ENCODE measurements at places on chromosomes 6 and 20. TPM values are rescaled to one million over a fixed set of nuclear protein-coding genes. Genes with fewer than 3 reads are reported as not detected.

GRCh38 chr20:45959126-45959525 lies 12.9 kb downstream of the ZNF335 start:
- DNase-seq: peak; percentile 90

DNA sequence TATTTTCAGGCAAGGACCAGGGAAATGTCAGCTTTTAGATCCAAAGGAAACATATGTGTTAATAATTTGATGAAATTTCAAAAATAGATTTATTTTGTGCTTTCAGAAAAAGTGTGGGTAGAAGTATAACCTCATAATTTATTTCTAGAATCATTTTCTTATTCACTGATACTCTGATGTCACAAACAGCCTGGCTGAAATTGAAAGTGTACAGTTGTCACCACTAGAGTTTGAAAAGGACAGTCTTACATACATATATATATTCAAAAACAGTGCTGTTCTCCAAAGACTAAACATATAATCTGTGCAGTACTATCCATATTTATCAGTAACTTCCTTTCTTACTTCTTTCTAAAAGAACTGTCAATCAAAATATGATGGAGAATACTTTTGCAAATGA lies 254.4 kb upstream of the KCNQ5 start:
- DNase-seq: no peak

- DNase-seq: no peak
These were observed 10.9 kb upstream of the MYB start for GRCh38 chr6:135170238-135170637.

DNA sequence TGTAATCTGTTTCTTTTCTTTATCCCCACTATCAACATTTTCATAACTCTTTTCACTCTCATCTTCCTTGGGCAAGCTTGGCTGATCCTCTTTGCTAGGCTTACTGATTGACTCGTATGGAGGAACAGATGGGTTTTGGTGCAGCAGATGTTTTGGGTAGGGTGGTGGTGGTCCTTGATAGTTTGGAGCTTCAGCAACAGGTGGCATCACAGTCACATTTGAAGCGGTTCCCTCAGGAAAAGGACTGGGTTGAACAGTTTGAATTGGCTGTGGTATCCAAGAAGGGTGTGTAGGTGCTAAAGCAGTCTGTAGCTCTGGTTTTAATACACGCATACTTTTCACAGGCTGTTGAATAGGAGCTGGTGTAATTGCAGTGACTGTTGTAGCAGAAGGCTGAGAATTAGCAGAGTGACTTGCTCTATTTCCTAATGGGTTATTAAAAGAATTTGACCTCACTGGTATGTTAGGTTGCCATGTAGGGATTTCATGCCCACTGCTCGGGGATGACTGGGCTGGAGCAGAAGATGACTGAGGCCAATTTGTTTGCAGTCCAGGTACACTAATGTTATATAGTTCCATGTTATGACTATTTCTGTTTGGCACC lies 34.5 kb downstream of the LATS1 start:
- DNase-seq: no peak

DNA sequence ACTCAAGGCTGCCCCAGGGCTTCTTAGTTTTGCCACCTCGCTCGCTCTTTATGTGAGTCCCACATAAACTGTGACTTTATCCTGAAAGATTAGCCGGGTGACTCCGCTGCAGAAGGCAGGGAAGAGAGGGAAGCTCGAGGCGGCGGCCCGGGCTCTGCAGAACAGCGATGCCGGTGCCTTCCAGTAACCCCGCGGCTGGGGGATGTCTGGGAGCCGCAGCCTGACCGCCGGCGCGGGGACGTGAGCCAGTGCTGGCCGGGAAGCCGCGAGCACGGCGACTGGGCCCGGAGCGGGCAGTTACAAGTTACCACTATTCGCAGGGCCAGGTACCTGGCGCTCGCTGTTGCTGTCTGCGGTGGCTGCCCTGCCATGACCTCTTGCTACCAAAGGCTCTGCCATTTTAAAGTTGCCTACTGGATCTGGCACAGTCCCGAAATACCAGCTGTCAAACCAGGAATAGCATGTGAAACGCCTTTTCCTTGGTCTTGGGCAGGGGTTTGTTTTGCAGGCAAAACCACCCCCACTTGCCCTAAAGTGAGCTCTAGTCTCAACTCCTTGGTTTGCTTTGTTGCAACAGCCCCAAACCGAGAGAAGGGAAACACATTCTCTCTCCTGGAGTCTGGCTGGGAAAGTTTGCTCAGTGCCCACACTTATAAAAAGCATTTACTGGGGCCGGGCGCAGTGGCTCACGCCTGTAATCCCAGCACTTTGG lies 124.0 kb upstream of the SLC2A12 start:
- no peak for DNase-seq

- DNase-seq: peak; percentile 47
These were observed 233.5 kb downstream of the TAF4 start for GRCh38 chr20:61832181-61832580.

- DNase-seq: no peak
These were observed 19.4 kb downstream of the NOL4L start for GRCh38 chr20:32565735-32566032.

CAGE1 gene
- not detected for total RNA-seq

DNA sequence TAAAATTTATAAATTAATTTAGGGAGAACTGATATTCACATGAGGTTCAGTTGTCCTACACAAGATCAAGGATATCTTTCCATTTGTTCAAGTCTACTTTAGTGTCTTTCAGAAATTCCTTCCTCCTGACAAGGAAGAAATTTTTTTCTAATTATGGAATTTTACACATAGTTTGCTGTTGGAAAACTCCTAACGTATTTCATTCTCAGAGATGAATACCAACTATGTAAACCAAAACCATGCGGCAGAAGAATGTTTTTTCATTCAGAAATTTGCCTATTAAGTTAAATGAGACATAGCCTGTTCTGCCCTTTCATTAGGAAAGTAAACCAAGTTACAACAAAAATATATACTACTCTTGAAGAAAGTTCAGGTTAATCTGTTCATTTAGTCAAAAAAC lies 111.2 kb upstream of the PRDM1 start:
- DNase-seq: no peak

- no peak for DNase-seq
These were observed 58.4 kb upstream of the NFATC2 start for GRCh38 chr20:51600950-51601349.

DNA sequence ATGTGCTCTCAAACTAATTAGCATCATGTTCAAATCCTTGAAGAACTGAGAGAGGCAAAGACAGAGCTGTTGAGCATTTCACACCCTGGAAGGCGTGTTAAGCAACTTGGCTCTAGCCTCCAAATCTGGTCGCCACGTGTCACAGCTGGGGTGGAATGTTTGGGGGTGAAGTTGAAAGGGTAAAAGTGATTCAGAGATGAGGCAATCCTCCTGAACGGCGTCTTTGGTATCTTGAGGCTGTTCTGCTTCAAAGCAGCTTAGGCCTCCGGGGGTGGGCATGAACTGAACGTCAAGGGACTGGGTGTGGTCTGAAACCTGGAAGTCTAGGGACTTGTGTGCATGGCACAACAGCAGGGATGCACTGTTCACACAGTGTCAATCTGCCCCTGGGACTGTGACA lies 62.3 kb downstream of the TRAM2 start:
- DNase-seq: no peak

DNA sequence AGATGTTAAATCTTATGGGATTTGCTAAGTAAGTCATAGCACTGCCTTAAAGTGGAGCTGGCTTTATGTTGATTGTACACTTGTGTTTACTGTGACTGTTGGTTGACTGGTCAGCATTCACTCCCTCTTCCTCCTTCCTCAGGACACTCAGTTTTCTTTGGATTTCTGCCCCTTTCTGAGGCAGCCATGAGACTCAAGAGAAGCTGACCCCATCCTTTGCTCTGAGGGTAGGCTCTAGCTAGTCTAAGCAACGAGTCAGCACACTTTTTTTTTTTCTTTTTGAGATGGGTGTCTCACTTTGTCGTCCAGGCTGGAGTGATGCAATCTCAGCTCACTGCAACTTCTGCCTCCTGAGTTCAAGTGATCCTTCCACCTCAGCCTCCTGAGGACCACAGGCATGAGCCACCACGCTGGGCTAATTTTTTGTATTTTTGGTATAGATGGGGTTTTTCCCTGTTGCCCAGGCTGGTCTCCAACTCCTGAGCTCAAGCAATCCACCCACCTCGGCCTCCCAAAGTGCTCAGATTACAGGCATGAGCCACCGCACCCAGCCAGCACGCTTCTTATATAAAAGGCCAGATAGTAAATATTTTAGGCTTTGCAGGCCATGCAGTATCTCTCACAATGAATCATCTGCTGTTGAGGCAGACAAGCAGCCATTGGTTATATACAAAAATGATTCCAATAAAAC lies 191.4 kb downstream of the NFATC2 start:
- no peak for DNase-seq

MOXD1 gene
- total RNA-seq: 9.1 TPM

RALGAPB gene
- 29.5 TPM for total RNA-seq

PAX1 gene
- not detected for total RNA-seq

GRCh38 chr20:50844430-50845100 lies 49.7 kb downstream of the BCAS4 start:
- no peak for DNase-seq

LRRN4 gene
- total RNA-seq: not detected

- no peak for DNase-seq
These were observed 11.7 kb downstream of the UST start for GRCh38 chr6:148758492-148758891.

PRR18 gene
- total RNA-seq: 0.70 TPM

MOCS1 gene
- total RNA-seq: 13.3 TPM

- DNase-seq: no peak
These were observed 46.8 kb downstream of the PYGB start for GRCh38 chr20:25294459-25295385.

DNA sequence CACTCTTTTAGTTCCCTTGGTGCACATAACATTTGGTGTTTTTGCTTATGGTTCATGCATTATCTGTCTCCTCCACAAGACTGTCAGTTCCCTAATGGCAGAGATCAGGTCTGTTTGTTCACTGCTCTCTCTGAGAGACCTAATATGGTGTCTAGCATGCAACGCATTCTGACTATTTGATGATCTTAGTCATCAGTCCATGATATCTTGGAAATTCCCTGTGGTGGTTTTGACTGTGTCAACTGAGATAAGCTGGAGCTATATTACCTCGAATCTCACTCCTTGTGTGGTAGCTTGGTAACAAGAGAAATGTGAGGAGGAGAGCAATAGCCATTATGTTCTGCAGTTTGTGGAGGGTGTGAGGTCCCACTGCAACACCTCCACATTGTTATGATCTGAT lies 229.8 kb downstream of the FRK start:
- DNase-seq: no peak

FILIP1 gene
- total RNA-seq: 0.51 TPM

DNA sequence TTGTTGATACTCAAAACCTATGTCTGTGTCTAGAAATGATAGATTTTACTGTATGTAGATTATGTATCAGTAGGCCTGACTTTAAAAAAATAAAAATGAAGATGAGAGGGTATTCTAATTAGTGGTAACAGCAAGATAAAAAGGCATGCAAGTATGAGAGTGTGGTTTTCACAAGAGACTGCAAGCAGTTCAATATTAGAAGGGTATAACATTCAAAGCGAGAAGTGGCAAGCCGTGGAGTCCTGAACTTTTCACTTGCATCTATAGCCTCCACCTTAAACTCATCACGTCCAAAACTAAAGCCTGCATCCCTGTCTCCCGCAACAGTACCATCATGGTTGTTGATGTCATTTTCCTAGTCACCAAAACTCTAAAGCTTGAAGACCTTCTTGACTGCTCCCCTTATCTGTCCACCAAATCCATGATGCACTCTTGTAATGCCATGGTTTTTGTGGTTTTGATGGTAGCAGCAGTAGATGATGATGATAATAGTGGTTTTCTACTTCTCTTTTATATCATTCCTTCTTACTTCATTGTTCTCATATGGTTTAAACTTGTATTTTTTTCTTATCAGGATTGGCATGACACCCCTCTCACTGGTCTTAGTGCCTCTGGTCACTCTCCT lies 9.2 kb upstream of the CGA start:
- no peak for DNase-seq

VAPB gene
- 53.3 TPM for total RNA-seq

GRCh38 chr6:11732036-11732631 lies 46.5 kb downstream of the ADTRP start:
- no peak for DNase-seq

- DNase-seq: no peak
These were observed 4.5 kb upstream of the SPDEF start for GRCh38 chr6:34560366-34561226.

TMEM244 gene
- total RNA-seq: not detected

GRCh38 chr6:111032484-111033140 lies 50.8 kb downstream of the RPF2 start:
- DNase-seq: no peak

DNA sequence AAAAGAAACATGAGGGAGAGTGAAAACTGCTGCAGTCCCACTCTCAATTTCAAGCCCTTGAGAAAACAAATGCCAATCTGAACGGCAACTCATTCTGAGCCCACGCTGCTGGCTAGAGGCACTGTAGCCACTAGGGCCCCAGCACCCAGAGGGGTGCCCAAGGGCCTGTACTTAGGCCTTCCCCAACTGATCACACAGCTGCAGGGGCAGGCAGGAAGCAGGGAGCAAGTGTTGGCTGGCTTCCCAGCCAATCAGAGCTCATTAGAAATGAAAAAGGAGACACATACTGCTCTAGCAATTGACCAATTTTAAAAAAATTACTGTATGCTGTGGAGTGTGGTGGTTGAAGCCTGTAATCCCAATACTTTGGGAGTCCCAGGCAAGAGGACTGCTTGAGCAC lies 3.7 kb upstream of the BEND3 start:
- DNase-seq: no peak

DNA sequence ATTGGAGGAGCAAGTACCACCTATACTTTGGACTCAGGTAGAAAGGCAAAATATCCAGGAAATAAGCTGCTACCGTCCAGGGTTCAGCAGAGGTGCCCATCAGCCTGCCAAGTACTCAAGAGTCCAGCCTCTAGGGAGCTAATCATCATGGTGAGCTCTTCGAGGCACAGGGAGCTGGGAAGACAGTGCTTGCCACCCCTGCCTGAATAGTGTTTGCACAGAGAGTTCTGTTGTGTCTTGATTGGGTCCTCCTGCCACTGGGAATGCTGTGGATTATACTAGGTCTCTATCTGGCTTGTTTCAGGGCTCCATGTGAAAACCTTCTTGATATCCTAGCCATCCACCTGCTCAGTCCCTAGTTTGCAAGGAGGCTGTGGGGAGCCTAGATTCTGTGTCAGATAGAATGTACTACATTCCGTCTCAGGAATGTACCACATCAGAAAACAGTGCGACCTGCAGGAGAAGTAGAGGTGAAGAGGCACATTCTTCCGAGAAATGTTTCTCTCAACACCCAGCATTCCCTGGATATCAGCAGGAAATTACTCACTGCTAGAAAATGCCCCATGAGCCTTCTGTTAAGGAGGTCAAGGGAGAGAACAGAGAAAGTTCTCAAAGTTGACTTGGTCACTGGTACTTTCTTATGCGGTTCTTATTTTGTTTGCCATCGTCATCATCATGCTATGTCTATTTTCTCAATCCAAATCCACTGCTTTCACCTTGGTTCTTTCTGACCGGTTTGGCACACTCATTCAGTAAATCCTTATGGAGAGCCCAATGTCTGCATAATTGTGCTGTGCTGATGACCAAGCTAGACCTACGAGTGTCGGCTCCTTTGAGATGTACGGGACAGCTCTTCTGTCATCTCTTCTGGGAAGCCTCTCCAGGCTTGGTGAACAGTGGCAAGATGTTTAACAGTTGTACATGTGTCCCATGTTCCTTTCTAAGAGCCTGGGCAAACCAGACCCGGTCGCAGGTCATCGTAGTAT lies 30.7 kb downstream of the PTPN1 start:
- DNase-seq: no peak

ULBP2 gene
- 13.9 TPM for total RNA-seq

- DNase-seq: no peak
These were observed 22.3 kb upstream of the IER3 start for GRCh38 chr6:30766461-30767157.
